ENCODE measurements at places on chromosomes 2 and 18.

- no peak for DNase-seq
These were observed 489.3 kb downstream of the SOX11 start for GRCh38 chr2:6181525-6181924.

GRCh38 chr2:190216829-190217228 is 102.8 kb downstream of the HIBCH start:
- DNase-seq: no peak

- DNase-seq: no peak
These were observed 1.2 kb downstream of the STK17B start for GRCh38 chr2:196170213-196170605.

- no peak for DNase-seq
These were observed 3.8 kb upstream of the TOGARAM2 start for GRCh38 chr2:28977176-28977875.

GRCh38 chr2:215755641-215756345 is 257.6 kb downstream of the MREG start:
- DNase-seq: no peak

GRCh38 chr2:6820236-6820635 is 45.5 kb downstream of the CMPK2 start:
- DNase-seq: no peak

DNA sequence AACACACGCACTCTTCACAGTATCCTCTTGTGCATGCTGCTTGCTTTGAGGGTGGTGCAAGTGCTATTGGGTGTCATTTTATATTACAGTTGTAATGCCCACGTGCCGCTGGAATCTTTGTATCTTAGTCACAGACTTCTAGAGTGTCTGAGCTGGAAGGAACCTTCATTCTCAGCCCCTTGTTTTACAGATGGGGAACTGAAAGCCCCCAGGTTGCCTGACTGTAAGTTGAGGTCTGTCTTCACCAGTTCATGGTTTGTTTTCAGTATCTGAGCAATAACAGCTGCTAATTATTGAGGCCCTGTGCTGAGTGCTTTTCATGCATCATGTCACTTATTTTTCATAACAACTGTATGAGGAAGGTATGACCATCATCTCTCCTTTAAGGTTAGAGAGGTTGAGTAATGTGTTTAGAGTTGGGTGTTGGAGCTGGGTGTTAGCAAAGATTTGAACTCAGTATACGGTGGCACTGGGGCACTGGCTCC is 77.0 kb downstream of the PRKCE start:
- no peak for DNase-seq

DNA sequence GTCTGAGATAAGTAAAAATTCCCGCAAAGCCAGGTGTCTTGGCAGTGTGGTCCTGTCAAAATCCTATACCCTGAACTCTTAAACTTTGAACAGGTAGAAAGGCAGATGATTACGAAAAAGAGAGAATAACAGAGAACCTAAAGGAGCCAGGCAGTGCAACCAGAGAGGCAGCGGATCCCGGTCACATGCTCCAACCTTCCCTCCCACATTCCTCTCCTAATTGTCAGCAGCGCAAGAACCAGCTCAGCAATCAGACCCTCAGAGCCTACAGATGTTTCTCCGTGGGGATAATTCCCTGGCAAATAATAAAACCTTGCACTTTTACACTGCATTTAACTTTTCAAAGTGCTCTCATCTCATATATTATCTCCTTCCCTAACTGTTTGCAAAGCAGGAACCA is 124.8 kb downstream of the EPHA4 start:
- DNase-seq: no peak

DNA sequence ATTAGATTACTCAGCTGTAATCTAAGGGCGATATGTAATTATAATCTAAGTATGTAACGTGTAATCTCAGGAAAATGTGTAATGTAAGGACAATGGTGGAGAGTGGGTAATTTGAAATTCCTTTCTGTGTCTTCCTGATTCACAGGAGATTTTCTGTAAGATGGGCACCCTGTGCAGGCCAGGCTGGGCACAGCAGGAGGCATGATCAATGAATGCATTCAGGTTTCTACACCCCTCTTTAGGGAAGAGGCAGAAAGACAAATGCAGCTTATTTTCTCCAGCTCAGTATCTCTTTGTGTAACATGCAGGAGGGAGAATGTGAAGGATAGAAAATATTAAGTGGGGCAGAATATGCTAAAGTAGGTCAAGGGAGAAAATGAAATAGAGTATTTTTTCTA is 320.1 kb downstream of the PIK3C3 start:
- no peak for DNase-seq

- no peak for DNase-seq
These were observed 32.8 kb downstream of the FMNL2 start for GRCh38 chr2:152367547-152368390.

DNA sequence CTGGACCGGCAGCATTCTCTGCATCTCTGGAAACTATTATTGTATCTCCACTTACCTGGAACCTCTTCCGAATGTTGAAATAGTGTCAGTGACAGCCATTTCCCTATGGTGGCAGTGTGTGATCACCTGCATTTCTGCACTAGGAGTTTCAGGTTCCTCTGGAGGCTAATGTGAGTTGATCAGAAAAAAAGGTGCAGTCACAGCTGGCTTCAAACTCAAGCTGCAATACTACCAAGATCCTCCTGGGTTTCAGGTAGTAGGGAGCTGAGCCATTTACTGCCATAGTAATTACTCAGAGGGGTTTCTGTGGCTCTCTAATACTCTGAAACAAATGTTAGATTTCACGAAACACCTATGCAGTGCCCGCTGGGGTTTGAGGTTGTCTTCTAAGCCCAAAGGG is 183.5 kb upstream of the OSR1 start:
- no peak for DNase-seq

DNA sequence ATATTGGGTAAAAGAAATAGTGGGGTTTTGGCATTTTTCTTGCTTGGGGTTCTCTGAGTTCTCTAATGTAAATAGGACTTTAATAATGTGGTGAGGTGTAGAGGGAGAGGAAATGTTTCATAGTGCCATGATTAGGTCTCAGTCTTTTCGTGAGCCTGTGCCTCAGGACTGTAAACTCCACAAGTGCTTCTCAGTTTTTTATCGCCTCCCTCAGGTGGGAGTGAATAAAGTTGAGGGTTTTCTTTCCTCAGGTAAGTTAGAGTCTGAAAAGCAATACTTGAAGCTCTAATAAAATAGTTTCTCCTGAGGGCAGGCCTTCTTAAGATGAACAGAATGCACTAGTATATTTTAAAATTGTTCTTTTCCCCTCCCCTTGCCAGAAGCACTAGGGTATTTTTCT is 243.1 kb upstream of the SETBP1 start:
- DNase-seq: no peak

DNA sequence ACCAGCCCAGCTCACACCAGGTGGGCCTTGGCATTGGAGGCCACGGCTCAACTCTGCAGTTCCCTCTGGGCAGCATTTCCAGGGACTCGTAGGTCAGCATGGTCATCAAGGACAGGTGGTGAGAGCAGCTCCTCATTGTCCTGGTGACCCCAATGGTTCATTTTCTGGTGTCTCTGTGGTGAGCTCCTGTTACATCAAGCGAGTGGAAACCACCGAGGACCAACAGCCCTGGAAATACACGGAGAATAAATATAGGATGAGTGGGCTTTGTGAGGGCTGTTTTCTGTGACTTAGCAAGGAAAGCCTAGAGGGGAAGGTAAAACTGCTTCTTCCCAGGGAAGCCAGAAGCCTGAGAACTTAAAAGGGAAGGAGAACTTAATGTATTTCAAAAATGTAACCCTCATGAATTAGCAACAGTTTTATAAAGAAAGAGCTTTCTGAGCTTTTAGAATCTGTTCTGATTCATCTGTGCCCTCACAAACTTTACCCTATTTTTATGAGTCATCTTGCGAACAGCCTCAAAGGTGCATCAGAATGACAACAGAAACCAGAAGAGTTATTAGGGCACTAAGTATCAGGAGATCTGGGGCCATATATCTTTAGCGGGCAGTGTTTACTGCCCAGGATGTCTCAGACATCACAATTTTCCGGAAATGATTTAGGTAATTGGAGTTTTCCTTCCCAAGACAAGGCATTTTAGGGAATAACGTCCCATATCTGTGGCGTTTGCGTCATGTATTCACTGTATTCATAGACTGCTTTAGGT is 18.7 kb downstream of the C2orf92 start:
- no peak for DNase-seq

DNA sequence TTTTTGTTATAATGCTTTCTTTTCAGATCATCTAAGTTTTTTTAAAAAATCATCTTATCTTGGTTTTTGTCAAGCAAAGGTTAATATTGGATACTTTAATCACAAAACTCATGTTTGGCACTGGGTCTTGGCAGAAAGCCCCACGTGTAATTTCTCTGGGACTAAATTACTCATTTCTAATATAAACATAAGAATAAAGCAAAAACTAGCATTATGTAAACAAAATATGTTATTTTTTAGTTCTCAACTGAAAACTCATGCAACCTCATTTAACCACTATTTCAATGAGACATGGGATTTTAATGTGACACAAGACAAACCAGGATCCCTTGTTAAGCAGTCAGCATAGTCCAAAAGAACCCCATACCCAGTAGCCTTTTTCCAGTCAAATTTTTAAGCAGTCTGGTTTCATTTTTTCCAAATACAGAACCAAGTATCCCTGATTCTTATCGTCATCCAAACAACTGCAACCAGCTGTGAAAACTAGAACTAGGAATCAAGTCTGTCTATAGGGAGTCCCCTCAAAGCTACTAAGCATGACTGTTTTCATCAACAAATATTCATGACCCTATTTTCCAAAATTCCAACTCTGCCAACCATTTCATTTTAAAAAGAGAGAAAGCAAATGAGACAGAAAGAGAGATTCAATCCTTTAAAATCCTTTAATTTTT is 27.1 kb downstream of the PID1 start:
- DNase-seq: no peak

- no peak for DNase-seq
These were observed 53.7 kb upstream of the PARD3B start for GRCh38 chr2:204491528-204491927.

DNA sequence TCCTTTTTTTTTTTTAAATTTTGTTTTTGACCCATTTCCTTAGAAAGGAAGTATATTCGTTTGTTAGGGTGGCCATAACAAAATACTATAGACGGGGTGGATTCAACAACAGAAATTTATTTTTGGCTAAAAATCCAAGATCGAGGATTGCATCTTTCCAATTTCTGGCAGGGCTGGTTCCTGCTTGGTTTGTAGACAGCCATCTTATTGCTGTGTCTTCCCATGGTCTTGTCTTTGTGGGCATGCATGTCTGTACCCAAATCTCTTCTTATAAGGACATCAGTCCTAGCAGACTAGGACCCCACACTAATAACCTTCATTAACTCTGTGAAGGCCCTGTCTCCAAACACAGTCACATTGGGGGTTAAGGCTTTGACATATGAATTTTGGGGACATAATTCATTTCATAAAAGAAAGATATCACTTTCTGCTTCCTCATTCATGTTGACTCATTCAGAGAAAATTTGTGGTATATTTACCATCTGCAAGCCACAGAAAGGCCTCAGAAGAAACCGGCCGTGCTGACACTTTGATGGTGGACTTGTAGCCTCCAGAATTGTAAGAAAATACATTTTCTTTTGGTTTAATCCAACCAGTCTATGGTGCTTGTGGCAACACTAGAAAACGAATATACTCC is 262.1 kb downstream of the LPIN1 start:
- DNase-seq: no peak

DNA sequence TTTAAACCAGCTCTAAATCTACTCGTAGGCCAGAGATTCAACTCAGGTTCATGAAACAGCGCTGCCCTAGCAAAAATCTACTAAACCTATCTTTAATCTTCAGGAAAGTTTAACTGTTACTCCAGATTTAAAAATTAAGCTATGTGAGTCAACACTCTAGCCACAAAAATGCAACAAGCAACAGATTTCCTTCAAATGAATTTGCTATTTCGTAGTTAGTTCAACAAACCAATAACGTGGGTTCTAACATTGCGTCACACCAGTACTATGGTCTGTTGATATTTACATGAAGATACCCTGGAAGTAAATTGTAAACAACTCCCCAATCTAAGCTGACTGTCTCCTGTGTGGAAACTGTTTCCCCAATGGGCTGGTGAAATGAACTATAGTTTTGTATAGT is 71.2 kb downstream of the FIGN start:
- DNase-seq: no peak

GRCh38 chr2:186842373-186842772 is 6.6 kb downstream of the ZSWIM2 start:
- DNase-seq: no peak

DNA sequence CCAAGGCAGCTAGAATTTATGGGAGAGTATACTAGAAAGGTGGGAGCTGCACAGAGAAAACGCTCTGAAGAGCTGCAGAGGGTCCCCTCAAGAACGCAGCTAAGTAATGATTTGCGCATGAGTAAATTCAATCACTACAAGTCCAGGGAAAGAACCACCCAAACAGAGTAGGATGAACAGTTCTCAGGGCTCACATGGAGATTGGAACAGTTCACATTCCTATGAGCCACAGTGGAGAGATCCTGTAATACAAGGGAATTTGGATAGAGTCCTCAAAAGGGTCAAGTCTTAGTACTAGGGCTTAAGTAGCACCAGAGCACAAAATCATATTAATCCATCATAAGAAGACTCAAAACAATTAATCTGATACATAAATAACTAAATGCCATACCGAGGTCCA is 12.7 kb downstream of the OLA1 start:
- no peak for DNase-seq

DNA sequence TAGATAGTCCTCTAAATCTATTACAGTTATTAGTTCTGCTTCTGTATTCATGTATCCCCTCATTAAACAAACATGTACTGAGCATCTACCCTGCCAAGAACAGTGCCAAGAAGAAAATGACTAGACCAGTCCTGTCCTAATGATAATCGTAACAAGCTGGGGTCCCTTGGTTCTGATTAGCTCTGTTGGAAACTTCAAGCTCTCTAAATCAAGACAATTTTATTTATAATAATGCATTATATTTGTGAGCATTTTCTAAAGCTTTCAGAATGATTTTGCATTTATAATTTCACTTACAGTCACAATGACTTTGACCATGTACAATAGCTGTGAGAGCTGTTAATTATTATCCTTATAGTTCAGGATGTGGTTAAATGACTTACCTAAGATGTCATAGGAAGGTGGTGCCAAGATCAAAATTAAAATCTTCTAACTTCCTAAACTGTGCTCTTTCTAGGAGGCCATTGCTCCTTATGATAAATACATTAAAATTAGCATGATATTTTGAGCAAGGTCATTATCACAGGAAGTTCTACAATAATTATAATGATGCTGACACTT is 336.5 kb upstream of the SLC39A10 start:
- DNase-seq: no peak

DNA sequence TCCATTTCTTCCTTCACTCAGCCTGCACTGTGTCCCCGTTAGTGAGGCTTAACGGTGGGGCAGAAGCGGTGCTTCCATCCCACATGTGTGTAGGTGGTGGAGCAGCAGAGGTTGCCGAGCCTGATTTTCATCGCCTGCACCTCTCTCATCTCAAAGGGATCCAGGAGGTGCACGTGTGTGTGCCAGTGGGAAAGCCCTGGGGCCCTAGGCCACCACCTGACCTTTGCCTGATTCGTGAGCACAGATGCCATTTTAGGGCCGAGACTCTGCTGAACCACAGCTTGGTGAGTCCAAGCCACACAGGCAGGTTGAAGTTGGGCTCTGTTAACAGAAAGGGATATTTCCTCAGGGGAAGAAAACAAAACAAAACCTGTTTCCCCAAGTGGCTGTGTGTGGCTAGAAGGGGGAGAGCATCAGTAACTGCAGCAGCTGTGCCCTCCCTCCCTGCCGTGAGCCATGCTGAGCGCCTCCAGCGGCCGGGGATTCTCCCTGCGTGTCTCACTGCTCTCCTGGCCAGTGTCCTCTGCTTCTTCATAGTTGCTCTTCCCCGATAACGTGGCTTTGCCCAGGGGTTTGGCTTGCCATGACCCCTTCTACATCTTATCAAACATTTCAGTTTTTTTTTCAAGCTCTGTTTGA is 81.5 kb downstream of the MAPRE2 start:
- DNase-seq: no peak

Measured in stimulated activated CD4-positive, alpha-beta T cell treated with anti-CD3 and anti-CD28 coated beads, TNF-alpha, amount 100 ng/mL, for 1 hour (primary cell).